ENCODE measurements at places on chromosomes 6 and 20.

DNA sequence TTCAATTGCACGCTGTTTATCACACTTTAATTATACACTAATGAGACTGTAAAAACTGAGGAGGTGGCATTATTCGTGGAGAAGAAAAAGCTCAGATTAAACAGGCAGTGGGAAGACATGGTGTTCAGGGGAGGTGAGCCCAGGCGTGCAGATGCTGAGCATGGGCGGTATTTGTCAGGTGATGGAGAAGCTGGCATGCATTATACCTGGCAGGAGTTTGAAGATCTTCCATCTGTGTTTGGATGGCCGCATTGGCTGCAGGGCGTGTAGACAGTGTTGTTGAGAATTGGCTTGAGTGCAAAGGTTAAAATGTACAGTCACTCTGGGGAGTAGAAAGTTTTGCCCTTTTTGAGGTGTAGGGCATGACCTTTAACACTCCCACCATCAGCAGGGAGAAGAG lies 213.8 kb downstream of the ERMARD start:
- no peak for DNase-seq

- DNase-seq, result no peak
These were observed 65.2 kb downstream of the CDKAL1 start for GRCh38 chr6:20599302-20600051.

DNA sequence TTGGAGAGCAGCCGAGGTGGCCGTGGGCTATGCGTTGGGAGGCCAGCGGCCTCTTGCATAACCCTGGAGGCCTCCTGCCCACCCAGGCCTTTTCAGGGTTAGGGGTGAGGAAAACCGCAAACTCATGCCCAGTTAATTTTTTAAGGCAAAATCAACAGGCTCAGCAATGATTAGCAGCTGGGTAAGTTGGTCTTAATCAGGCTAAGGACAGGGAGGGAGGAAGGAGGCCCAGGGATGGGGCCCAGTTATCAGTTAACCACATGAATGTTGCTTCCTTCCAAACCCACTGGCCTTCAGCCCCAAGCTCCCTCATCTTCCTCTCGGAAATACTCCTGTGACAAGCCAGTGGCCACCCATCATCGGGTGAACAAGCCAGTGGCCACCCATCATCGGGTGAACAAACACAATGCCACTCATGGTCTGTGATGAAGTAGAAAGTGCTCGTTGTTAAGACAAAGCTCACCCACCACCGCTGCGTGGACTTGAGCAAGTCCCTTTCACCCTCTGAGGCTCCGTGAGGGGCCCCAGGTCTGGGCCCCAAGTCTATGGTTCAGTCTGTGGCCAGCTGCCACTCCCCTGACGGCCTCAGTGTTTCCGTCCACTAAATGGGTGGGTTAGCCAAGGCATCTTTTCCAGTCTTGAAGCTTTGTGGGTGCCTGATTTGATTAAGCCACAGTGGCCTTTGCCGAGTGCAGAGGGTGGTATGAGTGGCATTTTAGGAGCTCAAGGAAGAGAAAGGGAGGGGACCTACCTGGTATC lies 39.4 kb downstream of the HNF4A start:
- no peak for DNase-seq

GRCh38 chr6:20169786-20170185 lies 42.5 kb downstream of the MBOAT1 start:
- no peak for DNase-seq

GRCh38 chr20:43016257-43016656 lies 173.4 kb downstream of the PTPRT start:
- DNase-seq, result no peak

DNA sequence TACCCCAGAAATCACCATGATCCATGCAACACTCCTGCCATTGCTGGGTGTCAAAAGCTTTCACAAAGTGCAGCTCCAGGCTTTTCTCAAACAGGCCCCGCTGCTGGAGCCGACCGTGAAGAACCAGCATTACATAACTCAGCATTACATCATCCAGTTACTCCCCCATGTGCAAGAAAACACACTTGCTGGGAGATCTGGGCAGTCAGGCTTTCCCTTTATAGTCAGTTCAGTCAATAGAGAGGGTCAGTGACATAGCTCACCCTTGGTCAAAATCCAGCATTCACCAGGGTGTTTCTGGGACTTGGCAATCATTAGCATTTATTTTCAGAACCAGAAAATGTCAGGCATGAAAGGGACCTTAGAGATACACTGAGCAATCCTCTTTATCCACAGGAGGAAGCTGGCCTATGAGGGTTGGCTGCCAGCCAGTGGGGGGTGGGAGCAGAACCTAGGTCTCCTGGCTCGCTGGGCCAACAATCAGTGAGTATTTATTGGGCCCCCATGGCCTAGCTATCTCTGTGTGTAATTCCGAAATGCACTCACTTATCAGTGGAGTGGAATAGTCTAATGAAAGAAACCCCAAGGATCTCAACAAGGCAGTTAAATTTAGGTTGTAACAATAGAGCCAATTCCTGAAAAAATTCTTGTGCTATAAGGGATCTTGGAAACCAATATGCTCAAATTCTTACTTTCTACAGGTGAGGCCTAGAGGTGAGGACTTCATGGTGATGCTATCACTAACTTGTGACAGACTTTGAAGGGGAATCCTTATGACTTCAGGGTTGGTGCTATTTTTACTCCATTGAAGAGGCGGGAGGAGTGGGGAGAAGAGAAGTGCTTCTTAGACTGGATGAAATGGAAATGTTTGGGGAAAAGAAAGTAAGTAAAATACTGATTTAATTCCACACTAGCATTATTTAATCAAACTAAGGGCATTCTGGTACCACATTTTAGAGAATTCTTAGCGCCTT lies 54.6 kb downstream of the LYRM4 start:
- no peak for DNase-seq

GRCh38 chr6:107767637-107768036 lies 56.5 kb downstream of the SCML4 start:
- no peak for DNase-seq

DNA sequence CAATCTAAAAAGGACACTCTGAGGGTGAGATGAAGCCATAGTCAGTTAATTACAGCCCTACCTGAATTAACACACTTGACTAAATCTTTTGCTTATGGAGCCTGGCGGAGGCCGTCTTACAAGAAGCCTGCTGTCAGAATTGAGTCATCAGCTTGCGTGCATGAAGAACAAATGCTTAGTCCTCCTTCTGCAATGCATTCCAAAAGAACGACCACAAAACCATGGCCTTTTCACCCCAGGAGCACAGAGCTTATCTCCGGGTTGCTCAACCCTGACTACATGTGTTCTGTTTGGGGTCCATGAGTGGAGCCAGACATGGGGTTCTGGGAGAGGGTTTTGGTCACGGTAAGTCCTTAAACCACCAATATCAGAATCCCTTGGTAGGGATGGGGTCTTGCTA lies 318.1 kb downstream of the CLIC5 start:
- no peak for DNase-seq

DNA sequence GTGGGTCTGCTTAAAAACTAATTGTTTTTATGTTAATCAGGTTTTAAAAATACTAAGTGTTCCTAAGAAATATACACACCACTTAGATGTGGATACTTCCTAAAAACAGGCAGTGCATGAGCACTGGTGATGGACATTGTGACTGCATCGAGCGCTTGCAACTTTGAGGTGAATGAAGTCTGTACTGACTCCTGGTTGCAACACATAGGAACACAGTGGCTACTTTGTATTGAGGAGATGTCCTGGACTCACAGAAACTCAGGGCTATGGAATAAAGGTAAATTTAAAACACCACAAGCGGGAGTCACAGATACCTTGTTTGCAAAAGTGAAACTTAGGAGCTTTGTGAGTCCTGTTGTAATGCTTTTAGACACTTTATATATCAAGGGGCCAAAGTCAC lies 55.6 kb upstream of the POLR1H start:
- no peak for DNase-seq

- no peak for DNase-seq
These were observed 259.8 kb upstream of the SOX4 start for GRCh38 chr6:21333715-21334114.

GRCh38 chr20:51163996-51164600 lies 141.2 kb upstream of the KCNG1 start:
- DNase-seq, result no peak

DNA sequence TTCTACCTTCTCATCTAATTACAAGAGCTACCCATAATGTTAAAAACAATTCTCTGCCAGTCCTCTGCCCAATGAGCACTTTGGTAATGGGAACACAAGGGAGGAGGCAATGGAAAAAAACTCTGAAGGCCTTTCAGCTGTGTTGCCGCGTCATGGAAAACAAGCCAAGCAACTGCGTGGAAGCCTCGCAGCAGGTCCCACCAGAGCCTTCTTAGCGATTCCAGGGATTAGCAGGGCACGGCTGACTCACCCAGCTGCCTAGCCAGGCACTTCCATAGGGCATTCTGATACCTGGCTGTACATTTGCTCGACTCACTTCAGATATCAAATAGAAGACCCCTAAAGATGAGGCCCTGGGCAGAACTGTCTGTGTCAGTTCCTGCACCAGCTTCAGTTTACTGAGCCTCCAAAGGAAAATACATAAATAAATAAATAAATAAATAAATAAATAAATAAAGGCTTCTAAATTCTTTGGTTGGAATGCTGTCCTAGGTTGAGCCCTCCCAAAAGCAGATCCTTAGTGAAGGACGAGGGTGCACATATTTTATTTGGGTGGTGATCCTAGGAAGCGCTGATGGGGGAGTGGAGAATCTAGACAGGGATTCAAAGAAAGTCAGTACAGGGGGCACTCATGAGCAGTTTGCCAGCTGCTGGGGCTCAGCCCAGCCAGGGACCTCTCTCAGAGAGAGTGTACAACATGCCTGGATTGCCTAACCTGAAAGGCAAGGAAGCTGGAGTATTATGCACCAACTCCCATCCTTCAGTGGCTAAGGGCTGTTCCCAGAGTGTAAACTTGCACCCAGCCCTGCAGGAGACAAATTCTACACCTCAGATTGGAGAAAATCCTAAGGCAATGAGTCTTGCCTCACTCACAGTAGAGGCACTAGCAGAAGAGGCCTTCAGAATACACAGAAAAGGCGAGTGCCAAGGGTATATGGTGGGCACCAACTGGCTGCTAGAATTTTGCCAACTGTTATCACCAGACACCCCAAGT lies 18.2 kb downstream of the SNAP25 start:
- DNase-seq, result no peak

- DNase-seq, result no peak
These were observed at the start of gene C6orf132 for GRCh38 chr6:42142118-42142835. Gene C6orf132 (minus strand): TSS chr6:42142620. CDS start chr6:42142444, 176 bp downstream.

DNA sequence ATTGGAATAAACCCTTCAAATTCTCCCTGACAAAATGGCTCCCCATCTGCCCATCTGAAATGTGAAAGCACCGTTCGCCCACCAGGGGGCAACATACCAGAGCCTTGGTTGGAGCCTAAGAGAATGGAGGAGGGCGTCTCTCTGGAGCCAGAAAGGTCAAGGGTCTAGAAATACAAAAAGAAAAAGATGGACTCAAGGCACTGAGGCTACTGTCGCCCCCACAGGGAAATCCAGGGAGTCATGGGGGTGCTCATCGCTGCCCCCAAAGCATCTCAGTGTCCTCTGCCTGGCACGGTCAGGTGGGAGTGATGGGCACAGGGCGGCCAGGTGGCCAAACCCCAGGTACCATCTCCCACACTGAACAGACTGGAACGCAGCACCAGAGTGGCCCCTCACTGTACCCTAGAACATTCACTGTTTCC lies 136.3 kb downstream of the ZMYND8 start:
- DNase-seq, result no peak

- DNase-seq, result no peak
These were observed 107.8 kb downstream of the ZFP64 start for GRCh38 chr20:52083627-52084232.

- DNase-seq, result no peak
These were observed 351.2 kb upstream of the RUNX2 start for GRCh38 chr6:44976677-44977641.

GRCh38 chr20:50276119-50277063 lies 85.8 kb downstream of the CEBPB start:
- no peak for DNase-seq

DNA sequence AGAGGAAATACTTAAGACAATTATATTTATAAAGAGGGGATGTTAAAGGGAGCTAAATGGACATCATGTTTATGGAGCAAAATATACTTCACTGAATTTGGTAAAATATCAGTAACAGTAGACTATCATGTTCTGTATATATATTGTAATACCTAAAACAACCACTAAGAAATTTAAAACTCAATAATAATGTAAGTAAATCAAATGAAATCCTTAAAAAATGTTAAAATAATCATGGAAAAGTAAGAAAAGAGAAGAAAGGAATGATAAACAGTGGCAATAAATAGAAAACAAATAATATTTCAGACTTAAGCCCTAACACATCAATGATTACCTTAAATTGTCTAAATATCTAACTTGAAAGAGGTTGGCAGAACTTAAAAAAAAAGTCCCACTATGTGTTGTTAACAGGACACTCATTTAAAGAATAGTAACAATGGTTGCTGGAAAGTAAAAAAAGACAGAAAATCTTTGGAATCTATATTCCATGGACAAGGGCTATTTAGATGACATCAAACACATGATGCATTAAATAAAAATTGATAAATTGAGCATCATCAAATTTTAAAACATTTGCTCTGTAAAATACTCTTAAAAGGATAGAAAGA lies 842.2 kb upstream of the MAP3K7 start:
- no peak for DNase-seq

DNA sequence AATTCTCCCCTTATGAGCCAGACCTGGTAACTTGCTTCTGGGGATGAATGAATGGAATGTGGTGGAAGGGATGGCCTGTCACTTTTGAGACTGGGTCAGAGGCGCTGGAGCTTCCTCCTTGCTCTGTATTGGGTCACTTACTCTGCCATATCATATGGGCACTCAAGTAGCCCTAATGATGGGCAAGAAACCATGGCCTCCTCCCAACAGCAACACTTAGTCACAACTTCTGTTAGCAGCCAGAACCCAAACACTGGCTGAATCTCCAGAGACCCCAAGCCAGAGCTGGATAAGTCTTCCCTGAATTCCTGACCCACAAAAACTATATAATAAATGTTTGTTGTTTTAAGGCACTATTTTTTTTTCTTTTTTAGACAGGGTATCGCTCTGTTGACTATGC lies 5.5 kb downstream of the E2F1 start:
- no peak for DNase-seq

DNA sequence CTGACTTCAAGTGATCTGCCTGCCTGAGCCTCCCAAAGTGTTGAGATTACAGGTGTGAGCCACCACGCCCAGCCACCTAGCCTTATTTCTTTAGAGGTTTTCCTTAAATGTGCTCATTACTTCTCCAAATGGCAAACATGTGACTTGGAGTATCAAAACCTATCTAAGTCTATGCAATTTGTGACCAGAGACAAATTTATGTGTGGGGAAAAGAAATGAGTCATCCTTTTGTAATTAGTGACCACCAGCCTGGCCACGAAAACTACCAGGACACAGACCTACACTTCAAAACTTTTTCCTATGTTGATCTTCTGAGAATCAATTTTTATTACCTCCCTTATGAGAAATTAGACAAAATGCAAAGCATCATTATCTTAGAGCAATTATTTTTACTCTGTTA lies 64.6 kb upstream of the OGFRL1 start:
- no peak for DNase-seq

DNA sequence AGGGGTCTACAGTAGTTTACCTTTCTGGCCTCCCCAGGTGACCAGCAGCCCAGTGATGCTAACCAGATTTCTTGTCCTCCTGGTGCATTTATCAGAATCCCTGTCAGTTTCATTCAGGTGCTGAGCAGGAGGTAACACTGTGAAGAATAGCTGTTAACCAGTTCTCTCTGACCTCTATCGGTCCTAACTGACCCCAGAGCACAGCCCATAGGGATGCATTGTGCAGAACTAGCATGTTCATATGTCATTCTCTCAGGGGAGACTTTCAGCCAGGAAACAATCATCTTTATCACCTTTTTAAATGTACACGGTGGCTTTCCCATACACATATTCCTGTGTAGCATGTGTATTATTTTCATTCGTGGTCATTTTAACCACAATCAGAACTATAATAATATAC lies 49.9 kb downstream of the CNR1 start:
- DNase-seq, result no peak

Measured in activated CD8-positive, alpha-beta memory T cell treated with anti-CD3 and anti-CD28 coated beads for 1 hour (primary cell).